ENCODE measurements at places on chromosomes 2 and 18. TPM values are rescaled to one million over a fixed set of nuclear protein-coding genes. Genes with fewer than 3 reads are reported as not detected.

DNA sequence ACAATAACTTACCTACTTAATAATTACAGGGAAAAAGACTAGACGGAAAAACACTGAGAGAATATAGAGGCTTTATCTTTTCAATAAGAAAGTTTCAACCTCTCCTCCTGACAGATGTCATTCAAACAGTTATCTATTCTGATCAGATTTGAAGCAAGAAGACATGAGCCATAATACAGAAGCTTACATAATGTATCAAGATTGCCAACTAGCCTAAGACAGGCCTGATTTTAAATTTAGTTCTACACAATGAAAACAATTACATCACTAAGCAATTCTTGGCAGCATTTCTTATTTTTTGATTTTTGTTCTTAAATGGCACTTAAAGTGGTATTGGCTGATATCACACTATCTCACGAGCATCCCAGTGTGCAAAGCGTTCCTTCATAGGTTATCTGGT is 41.6 kb downstream of the GPR155 start:
- DNase-seq = no peak

DNA sequence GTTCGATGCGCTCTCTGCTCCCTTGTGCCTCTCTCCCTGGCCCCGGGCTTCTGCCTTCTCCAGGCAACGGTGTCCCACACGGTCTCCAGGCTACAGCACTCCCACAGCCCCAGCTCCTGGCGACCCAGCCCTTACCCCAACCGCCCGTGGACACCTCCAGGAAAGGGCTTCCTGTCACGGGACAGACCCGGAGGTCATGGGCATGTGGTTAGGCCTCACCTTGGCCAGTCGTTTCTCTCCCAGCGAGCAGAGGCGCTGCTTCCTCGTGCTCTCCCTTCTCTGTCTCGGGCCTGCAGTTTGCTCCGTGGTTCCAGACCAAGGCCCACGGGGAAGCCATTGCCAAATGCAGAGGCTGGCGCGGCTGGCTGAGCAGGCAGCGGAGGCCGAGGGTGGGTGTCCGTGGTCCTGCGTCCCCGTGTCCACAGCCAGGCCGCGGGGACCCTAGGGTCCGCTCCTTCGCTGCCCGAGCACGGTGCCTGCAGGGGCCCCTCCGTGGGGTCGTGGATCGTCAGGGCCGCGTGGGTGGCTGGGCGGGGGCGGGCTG is 61.0 kb upstream of the IL1RL1 start:
- no peak for DNase-seq

- DNase-seq = no peak
These were observed 134.6 kb downstream of the CABLES1 start for GRCh38 chr18:23269928-23270327.

- DNase-seq = no peak
These were observed 9.6 kb downstream of the IMMT start for GRCh38 chr2:86185517-86186212.

- no peak for DNase-seq
These were observed 53.0 kb downstream of the TRIP12 start for GRCh38 chr2:229868794-229869193.

GRCh38 chr18:29373000-29373399 is 1196.1 kb upstream of the CDH2 start:
- DNase-seq = no peak

- DNase-seq = no peak
These were observed 724.6 kb upstream of the SALL3 start for GRCh38 chr18:78255013-78255412.

DNA sequence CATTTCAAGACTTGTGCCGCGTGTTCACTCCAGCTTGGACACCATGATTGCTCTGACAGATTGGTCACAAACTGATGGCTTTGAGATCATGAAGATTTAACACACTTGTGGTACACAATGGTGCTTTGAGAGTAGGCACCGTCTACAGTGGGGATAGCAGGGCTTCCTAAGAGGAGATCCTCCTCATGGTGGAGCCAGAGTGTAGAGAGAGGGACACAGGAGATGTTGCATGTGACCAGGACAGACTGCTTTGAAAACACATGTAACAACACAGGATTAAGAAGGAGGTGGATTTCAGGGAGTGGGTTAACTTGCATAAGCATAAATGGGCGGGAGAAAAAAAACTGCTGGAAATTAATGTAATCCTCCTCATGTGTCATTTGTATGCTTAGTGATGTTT is 95.7 kb upstream of the LINC00305 start:
- DNase-seq = no peak

GRCh38 chr2:167100506-167100905 is 212.2 kb downstream of the XIRP2 start:
- no peak for DNase-seq

GRCh38 chr18:26436176-26437051 is 111.9 kb downstream of the KCTD1 start:
- DNase-seq = no peak

DNA sequence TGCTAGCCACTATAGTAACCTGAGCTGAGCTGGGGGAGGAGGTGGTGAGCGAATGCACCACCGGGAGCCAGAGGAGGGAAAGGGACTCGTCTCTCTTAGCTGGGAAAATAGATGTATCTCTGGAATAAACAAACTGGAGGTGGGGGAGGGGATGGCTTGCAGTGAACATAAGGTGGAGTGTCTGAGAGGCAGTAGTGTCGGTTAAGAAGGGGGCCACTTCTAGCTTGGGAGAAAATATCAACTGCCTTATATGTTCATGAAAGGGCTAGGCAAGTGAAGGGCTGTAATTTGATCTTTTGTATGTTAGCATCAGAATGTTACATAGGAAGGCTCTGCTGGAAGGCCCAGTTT is 2.2 kb downstream of the SETBP1 start:
- DNase-seq = no peak

GRCh38 chr2:239238839-239239606 is 161.8 kb downstream of the HDAC4 start:
- DNase-seq = no peak

DNA sequence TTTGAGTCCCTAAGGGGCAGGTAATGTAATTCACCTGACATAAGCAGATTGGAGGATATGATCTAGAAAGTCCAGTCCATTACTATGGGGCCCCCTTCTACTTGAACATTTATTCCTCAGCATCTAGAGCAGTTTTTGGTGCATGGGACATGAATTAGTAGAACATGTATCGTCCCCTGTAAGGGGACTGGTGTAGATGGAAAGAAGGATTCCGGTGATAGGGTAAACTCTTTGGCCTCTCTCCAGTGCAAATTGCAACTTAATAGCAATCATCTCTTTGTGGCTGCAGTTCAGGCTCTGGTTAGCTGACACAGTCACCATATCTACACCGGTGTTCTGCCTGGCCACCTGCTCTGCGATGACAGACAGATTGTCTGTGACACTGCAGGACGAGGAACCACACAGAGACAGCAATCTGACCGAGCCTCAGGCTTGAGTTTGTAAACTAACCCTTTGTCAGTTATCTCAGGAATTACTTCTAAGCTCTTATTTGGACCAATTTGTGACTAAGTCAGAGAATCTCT is 6.4 kb upstream of the SLC8A1 start:
- DNase-seq = no peak

DNA sequence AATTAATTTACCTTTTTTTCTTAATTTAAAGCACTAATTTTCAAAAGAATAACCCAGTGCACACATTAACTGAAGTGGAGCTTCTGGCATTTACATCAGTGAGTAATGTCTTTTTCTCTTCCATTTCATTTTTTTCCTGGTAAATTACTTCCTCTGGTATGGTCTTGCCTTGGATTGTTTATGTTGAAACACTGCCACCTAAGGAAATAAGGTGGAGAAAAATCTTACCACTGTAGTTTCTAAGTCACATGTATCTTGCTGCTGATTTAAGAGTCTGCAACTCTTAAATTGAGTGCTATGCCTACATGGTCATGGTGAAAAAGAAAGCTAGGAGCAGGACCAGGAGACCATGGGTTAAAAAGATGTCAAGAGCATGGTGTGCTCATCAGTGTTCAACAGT is 51.0 kb downstream of the TTC27 start:
- DNase-seq = no peak

DNA sequence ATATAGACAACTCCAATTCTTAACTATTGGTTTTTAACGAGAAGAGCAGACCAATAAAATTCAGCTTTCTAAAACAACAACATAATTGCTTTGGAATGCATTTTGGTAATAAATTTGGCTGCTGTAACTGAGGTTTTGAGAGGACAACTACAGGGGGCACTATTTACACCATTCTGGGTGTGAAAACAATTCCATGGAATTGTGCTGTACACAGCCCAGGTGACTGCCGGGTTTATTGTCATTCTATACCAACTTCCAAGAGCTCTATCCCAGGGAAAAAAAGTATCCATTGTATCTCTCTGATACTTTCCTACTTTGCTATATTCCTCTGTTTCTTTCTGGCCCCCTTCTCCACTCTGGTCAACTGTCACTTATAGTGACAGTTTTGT is 38.4 kb downstream of the IRS1 start:
- no peak for DNase-seq

Gene IKZF2
- total RNA-seq = 3.8 TPM

Gene KCNS3
- 3.9 TPM for total RNA-seq

Gene REG3G
- total RNA-seq = not detected

Gene TACR1
- 0.58 TPM for total RNA-seq

Gene NT5C1B
- total RNA-seq = not detected

Gene BCL11A
- total RNA-seq = 4.7 TPM

Gene ST8SIA3
- not detected for total RNA-seq

Gene CKAP2L
- 0.05 TPM for total RNA-seq

Gene ASXL3
- 4.7 TPM for total RNA-seq

Gene PPIL3
- total RNA-seq = 22.6 TPM

All from left cardiac atrium (tissue), 4 donors.